ENCODE measurements at places on chromosomes 6 and 20.

GRCh38 chr20:40720826-40721225 is 31.8 kb upstream of the MAFB start:
- no peak for DNase-seq

- no peak for DNase-seq
Measured at GRCh38 chr6:11392778-11393507, 144.6 kb upstream of the TMEM170B start.

GRCh38 chr20:57849121-57849520 is 139.3 kb upstream of the PMEPA1 start:
- no peak for DNase-seq

DNA sequence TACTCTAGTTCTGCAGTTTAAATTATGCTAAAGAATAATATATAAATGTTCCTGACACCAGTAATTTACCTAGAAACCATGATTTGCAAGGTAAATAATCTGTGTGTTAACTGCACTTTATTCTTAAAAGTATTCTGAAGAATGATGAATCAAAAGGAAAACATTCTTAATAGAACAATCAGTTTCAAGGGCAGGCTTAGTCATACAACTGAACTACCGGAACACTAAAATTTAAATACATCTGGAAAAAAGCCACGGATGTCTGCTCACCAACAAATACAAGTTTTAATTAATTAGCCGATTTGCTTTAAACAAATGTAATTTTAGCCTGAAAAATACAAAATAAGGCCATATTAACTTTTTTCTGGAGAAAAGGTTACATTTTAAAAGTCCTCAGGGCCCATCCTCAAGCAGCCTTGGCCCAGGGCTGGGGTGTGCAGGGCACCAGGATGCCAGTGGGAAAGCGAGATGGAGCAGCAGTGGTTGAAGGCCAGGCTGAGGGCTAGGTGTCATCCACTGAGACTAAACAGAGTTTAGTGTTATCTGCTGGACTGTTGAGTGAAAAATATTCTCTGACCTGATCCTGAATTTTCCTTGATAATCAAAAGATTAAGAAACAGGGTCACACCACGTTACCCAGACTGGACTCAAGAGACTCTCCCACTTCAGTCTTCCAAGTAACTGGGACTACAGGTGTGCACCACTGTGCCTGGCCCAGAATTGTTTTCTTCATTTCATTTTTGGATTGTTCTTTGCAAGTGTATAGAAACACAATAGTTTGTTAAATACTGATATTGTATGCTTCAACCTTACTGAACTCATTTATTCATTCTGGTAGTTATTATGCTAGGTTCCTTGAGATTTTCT is 88.2 kb upstream of the DST start:
- DNase-seq, result peak; percentile 73
